ENCODE measurements at places on chromosomes 1 and 21.

- DNase-seq, result no peak
Observed at GRCh38 chr1:237471956-237472355, 418.8 kb downstream of the ZP4 start.

DNA sequence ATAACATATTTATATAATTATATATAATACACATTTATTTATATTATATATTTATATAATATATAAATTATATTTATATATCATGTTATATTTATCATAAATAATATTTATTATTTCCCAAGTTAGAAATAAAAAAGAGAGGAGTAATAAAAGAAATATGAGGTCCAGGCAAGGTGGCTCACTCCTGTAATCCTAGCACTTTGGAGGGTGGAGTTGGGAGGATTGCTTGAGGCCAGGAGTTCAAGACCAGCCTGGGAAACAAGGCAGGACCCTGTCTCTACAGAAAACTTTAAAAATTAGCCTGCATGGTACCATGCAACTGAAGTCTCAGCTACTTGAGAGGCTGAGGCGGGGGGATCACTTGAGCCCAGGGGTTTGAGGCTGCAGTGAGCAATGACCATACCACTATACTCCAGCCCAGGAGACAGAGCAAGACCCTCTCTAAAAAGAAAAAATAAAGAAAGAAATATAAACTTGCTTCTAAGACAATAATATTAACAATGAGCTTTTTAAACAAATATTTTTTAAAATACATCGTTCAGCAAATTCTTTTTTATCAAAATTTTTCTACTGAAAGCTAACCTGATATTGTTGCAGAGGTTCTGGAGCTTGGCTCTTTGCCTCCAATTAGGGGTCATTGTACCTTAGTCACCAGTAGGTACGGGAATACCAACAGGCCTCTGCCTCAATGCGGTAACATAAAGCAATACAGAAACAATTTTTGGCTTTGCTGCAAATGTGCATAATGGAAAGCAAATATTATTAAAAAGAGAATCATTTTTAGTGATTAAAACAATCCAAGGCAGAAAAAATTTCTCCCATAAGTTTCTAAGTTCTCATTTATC, 290.0 kb downstream of the SETD4 start:
- DNase-seq, result no peak

GRCh38 chr1:26702680-26703038, 6.8 kb downstream of the ARID1A start:
- no peak for DNase-seq

GRCh38 chr1:209382231-209383100, 201.0 kb upstream of the CAMK1G start:
- DNase-seq, result no peak

DNA sequence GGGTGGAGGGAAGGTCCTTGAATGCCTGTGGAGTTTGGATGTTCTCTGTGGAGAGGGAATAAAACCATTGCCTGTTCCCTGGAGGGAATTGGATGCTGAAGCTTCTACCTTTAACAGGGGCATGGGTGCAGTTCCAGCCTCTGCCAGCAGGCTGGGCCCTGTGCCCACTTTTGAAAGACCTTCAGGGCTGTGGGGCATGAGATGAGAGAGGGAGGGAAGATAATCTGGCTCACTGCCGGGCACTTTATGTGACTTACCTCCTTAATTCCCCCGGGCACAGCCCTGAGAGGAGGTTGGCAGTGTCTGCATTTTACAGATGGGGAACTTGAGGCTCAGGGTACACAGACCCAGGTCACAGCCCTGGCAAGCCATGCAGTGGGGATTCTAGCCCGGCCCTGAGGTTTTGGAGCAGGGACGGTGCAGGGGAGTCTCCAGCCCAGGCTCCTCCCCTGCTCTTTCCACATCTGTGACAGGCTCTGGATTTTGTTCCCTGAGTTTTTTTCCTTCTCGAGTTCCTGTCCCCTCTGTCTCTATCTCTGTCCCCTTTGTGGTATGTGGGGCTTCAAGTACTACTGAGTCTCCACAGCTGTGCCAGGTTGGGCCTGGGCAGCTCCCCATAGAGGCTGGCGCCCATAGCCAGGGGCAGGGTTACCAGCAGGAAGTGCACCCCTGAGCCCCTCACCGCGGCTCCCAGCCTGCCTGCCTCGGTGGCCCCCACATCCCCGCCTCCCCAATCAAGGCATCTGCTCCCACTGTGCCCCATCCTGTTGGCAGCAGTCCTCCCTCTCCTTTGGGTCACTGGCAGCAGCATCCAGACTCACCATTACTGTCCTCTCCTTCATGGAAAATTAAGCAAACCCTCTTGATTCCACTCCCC, 14.0 kb upstream of the THEMIS2 start:
- DNase-seq, result peak; percentile 69

- no peak for DNase-seq
Observed at GRCh38 chr1:201422436-201423030, 1.0 kb upstream of the TNNI1 start.

DNA sequence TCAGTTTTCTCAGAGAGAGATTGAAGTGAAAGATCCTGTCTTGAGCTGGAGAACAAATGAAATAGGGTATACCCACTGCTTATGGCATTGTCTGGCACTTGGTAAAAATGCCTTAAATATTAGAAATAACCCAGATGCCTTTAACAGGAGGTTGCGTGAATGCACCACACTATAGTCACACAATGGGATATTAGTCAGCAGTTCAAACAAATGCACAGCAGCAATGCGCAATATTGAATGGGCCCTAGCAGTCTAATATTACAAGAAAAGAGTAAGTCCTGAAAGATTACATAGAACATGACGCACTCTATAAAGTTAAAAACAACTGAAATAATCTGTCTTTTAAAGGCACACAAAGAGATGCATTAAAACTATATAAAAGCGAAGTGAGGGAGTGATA, 161.1 kb downstream of the EDEM3 start:
- DNase-seq, result no peak

DNA sequence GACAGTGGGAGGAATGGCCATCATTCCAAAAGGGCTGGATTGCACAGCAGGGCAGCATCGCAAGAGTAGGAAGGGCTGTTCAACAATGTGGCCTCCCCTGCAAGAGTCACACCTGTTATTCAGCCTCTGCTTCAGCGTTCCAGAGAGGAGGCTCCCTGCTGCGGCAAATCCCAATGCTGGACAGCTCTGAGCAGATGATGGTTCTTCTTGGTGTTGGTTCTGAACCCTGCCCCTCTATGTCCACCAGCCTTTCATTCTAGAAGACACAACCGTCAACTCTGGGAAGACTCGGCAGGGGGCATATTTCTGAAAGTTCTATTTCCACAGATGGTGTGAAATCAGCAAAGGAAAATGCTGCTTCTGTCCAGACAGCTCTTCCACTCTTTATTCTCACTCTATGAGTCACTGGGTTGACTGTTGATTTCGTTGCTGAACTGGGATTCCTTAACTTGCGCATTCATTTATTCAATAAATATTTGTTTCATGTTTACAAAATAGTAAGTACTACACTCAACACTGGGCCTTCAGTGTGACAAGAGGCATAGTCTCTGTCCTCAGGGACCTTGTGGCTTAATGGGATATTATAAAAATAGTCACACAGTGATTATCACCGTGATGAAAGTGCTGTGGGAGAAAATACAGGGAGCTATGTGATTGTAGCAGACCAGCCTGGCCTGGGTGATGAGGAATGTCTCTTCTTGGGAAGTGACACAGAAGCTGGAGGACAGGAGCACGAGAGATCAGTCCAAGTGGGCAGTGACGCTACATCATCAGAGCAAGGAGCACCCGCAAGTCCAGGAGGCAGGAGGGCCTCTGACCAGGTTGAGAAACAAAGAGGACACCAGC, 260.3 kb downstream of the SIPA1L2 start:
- no peak for DNase-seq

- DNase-seq, result no peak
Observed at GRCh38 chr1:94154989-94155388, 34.0 kb upstream of the ABCA4 start.

GRCh38 chr1:113579256-113580018, 179.8 kb downstream of the PHTF1 start:
- DNase-seq, result no peak

- no peak for DNase-seq
Observed at GRCh38 chr1:209647156-209647555, 5.1 kb downstream of the LAMB3 start.

DNA sequence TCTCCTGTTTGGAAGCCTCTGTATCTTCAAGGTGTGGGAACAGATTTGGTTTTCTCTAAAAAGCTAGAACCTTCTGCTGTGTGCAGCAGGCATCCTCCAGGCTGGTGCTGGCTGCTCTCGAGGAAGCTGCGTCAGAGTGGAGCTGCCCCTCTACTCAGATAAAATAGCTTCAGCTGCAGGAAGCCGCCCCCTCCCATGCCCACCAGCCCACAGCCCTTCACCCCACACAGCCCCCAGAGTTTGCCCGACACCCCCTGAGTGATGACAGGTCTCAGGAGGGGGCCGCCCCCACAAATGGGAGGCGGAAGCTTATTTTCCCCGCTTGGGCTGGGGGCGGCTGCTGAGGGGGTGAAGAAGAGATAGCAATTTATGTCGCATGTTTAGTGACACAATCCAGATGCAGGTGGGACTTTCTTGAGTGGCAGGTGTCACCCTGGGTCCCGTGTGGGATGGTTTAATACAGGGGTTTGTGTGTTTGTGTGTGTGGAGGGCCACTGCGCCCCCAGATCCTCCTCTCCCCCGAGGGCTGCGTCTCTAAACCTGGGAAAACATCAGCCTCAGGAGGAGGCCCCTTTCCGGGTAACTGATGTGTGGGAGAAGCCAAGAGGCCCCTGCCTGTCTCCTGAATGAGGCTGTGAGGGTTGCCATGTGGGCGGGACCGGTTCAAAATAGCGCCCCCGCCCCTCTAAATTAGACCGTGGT, 55.4 kb downstream of the STUM start:
- DNase-seq, result no peak

DNA sequence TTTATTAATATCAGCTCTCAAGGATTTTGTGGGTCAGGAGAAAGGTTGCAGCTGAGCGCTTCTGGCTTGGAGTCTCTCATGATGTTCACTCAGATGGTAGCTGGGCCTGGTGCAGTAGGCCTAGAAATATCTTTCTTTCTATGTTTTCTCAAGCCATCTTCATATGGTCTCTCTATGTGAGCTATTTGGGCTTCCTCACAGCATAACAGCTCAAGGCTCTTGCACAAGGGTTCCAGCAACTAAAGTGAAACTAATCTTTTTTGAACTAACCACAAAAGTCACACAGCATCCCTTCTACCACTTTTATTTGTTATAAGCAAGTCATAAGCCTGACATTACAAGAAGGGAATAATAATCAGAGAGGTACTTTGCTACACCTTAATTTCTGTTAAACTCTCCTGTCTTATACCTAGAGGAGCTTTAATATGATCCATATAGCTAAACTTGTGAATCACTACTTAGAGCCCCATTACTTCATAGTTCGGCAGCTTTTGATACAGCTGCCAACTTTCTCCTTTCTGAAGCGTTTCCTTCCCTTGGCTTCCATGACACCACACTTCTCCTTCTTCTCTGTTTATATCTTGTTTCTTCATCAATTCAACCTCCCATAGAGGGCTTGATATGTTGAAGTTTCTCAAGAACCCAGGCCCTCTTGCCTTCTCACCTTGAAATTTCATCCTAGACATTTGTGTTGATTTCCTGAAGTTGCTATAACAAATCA, 720.2 kb downstream of the LTN1 start:
- no peak for DNase-seq

DNA sequence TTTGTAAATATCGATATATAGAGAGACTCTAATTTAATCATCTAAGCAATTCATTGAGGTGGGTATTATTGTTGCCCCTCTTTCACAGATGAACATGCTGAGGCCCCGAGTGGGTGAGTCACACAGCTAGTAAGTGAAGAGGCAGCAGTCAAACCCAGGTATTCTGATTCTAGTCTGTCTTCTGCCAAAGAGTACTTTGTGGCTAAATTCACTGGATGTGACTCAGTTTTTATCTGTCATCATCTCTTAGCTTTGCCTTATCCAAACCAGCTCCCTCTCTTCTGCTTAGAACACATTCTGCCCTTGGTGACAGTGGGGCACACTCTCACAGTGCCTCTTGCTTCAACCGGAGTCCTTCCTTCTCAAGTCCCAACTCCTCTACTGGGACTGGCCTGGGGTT, 11.5 kb downstream of the FCRL5 start:
- DNase-seq, result no peak

DNA sequence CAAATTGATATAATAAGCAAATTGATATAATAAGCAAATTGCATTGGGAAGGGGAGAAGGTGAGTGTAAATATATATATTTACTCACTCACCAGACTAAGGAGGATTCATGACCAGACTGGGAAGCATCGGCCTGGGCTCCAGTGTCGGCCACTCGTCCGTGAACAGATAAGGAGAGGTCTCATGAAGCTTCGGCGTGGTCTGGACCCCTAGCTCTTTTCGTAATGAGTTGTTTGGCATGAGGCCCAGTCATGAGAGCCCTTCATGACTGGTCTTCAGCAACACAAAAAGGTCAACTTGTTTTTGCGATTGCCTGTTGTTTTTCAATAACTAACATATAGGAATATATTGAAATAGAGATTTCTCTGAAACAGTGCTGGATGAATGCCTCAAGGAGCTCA, 222.9 kb upstream of the KCNK2 start:
- DNase-seq, result no peak

DNA sequence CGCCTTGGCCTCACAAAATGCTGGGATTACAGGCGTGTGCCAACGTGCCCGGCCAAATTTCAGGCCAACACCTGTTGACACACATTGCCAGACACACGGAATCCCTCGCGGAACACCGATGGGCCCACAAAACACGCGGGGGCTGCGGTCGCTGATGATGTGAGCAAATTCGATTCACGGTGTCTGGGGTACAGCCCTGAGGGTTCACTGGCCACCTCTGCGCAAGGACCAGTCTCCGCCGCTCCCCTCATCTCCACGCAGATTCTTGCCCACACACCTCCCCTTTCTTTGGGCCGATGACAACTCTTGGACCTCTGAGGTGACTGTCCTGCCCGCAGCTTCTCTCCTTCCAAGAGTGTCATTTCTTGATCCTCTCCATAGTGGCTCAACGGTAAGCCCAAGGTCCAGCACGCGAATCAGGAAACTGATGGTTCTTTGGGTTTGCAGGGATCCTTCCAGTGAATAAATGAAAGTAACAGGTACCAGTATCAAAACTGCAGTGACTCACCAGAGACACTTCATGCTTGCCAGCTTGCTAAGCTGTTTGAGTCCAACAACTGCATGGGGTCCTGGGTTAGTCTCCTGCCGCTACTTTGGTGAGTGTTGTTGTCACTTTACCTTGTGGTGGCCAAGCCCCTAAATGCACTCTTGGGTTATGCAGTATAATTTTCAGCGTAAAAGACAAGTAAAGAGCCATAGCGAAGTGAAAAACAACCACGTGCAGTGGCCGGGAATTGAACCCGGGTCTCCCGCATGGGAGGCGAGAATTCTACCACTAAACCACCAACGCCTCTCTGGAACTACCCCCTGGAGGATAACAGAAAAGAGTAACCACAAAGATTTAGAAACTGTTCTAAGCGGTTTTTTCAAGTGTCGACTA, 11.0 kb upstream of the RNU1-3 start:
- no peak for DNase-seq

DNA sequence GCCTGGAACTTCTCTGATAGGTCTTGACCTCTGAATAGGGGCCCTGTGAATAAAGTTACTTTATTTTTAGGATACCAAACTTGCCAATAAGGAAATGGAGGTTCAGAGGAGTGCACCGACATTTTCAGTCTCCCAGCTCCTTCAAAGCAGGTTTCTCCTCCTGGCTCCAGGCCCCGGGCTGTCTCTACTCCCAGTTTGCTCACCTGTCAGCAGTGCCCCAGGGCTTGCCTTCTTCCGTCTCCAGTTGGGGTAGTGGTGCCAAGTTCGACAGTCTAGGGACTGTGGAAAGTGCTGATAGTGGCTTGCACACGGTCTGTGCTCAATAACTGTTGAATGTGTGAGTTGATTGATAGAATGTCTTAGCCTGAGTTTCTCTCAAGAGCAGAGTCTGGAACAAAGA, 149.2 kb downstream of the ACTL8 start:
- no peak for DNase-seq

GRCh38 chr1:159845751-159846629, 16.5 kb downstream of the VSIG8 start:
- no peak for DNase-seq
